ENCODE measurements at places on chromosomes 16 and 17.
A peak's percentile ranks its signal among the peaks of the same experiment; 100 is the strongest.

- peak; percentile 57 for DNase-seq
These were observed 64.8 kb upstream of the AMZ2 start for GRCh38 chr17:68182940-68183551.

DNA sequence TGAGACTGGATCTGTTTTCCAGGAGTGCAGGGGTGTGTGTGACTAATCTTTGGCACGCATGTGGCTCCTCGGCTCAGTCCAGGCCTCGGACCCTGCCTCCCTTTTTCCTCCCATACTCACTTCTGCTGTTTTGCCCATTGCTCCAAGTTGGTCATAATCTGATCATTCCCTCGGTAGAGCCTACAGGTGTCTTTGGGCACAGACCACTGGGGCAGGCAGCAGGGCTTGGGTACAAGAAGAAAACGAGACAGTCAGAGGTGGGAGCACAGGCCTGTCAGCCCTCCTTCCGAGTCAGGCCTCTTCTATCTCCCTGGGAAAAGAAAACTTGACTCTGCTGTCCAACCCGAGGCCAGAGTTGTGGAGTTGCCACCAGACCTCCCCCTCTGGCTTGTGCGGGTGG lies 29.8 kb downstream of the DHX38 start:
- DNase-seq, result no peak

- DNase-seq, result no peak
These were observed 9.0 kb upstream of the NGFR start for GRCh38 chr17:49486012-49486641.

DNA sequence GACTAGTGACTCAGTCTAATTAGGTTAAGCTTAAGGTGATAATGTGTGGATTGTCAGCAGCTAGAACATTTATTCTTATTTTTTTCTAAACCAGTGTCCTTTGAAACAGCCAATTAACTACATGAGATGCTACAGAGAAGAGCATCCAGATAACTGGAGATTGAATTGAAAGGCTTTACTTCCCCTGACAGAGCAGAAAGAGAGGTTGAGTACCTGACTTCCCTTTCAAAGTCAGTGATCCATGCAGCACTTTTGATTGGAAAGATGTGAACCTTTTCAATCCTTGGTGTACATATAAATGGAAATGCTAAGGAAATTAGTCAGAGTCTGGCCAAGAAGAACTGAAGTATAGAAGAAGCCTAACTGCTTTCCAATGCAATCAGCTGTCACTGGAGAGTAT lies 653.8 kb downstream of the CDH8 start:
- DNase-seq, result no peak

DNA sequence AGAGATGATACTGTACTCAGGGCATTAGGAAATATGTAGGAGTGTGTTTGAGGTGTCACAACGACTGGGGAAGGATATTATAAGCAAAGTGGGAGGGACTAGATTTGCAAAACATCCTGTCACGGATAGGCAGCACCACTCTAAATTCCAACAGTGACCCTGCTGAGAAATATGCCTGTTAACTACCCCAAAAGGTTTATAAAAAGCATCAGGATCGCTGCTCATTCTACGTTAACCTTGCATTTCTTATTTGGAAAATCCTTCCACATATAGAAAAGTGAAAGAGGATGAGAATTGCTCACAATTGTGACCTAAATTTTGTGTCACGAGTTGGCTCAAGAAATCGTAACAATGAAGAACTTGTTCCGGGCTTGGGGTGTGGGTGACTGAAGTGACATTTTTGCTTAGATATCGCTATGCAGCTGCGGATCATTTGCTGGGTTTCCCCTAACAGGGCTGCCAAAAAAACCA lies 51.6 kb downstream of the N4BP1 start:
- DNase-seq, result no peak

DNA sequence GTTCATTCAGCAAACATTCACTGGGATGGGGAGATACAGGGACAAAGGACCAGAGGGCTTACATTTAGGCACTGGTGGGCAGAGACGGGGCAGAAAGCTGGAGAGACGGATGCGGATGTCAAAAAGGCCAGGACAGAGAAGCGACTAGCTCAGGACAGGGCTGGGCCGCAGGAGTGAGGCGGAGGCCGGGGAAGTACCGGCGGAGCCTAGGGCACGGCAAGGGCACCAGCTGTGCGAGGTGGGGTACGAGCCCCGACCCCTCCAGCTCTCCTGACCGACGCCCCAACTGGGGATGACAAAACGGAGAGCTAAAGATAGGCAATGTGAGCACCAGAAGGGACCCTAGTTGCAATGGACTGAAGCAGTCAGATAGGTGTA lies 3.9 kb upstream of the SGCA start:
- no peak for DNase-seq

DNA sequence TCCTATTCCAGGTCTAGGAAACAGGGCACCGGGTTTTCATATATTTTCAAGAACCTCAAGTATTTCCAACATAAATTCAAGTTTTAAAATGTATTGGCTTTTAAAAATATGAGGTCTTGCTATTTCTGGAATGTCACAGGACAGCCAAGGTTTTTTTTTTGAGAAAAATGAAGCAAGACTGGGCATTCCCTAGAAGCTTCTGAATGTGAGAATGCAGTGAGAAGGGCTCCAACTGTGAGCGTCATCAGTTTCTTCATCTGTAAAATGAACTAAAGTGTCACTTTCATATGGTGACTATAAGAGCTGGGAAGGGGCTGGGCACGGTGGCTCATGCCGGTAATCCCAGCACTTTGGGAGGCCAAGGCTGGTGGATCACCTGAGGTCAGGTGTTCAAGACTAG lies 455.8 kb upstream of the MAF start:
- DNase-seq, result no peak

- no peak for DNase-seq
These were observed 47.9 kb downstream of the RABEP1 start for GRCh38 chr17:5329784-5330557.

DNA sequence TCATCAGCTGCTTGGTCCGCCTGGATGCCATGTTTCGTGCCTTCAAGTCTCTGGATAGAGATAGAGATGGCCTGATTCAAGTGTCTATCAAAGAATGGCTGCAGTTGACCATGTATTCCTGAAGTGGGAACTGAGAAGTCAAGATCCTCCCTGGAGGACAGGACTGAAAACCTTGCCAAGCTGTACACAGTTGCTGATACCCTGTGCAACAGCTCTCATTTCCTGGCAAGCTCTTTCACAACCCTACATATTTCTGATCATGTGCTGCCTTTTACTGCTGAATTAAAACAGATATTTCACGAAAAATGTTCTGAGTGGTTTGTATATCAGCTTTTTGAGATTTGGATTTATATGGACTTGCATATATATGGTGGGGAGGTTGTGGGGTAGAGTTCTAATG lies 898 bp downstream of the CAPNS2 start:
- DNase-seq, result no peak

GRCh38 chr17:73423159-73423715 lies 111.4 kb upstream of the CDC42EP4 start:
- DNase-seq, result no peak

- no peak for DNase-seq
These were observed 76.9 kb downstream of the RAI1 start for GRCh38 chr17:17757956-17758845.

DNA sequence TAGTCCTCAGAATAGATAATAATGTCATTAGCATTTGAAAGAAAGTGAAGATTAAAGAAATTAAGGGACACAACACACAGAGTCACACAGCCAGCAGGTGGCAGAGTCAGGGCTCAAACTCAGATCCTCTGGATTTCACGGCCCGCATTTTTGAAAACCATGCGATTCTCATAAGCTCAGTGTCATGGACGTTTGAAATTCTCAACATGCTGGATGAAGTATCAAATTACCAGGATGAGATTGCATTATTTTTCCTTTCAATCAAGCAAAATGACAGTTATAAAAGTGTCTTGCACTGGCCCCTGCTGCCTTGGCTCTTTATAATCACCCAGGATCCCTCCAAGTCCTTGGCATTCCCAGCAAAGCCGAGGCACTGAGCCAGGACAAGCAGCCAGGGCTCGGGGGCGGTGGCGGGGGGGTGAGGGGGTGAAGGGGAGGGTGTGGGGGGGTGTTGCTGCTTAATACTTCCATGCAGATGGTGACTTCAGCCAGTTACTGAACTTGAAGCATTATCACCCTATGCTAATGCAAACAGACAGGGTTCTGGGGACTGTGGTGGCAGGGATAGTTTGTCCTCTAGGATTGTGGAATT lies 6.6 kb upstream of the BMERB1 start:
- peak; percentile 64 for DNase-seq

- DNase-seq, result no peak
These were observed 42.3 kb upstream of the HNF1B start for GRCh38 chr17:37787055-37787757.

DNA sequence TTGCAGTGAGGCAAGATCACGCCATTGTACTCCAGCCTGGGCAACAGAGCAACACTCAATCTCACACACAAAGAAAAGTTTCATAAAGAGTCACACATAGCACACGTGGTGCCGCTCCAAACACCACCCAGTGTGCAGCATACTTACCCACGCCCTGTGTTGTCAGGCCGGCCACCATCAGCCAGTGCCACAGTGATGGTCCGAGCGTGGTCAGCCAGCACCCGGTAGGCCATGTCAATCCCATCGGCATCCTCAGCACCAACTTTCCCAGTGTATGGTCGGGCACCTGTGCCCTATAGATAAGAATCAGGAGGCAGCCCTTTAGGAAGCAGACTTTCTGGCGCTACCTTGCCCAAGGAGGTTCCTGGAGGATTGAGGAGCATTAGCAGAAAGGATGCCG lies 17.7 kb upstream of the EXOSC6 start:
- no peak for DNase-seq

- DNase-seq, result no peak
These were observed 24.4 kb downstream of the LASP1 start for GRCh38 chr17:38894276-38894675.

GRCh38 chr17:65629234-65629690 lies 67.8 kb upstream of the AXIN2 start:
- no peak for DNase-seq

GRCh38 chr16:1119129-1119528 lies 23.1 kb upstream of the C1QTNF8 start:
- no peak for DNase-seq

DNA sequence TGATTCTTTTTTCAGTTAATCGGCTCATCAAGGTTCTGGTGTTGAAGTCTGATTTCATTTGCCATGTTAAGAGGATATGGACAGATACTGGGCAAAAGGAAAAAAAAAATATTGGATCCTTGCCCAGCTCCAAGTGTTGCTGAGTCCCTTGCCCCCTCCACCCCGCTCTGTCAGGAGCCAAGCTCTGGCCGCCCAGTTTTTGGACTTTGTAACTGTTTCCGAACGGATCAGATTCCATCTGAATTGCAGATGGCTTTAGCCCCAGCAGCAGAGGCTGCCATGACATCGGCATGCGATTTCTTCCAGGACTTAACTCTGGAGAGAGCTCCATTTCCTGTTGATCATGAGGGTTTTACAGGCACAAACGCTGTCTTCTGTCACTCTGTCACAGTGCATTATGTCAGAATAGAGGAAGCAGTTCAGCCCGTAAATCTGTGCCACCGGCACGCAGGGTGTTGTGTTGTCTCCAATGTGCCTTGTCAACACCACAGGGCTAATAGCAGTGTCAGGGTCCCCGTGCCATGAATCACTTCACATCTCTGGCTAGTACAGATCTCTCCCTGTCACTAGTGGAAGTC lies 615.6 kb downstream of the MAF start:
- DNase-seq, result no peak

DNA sequence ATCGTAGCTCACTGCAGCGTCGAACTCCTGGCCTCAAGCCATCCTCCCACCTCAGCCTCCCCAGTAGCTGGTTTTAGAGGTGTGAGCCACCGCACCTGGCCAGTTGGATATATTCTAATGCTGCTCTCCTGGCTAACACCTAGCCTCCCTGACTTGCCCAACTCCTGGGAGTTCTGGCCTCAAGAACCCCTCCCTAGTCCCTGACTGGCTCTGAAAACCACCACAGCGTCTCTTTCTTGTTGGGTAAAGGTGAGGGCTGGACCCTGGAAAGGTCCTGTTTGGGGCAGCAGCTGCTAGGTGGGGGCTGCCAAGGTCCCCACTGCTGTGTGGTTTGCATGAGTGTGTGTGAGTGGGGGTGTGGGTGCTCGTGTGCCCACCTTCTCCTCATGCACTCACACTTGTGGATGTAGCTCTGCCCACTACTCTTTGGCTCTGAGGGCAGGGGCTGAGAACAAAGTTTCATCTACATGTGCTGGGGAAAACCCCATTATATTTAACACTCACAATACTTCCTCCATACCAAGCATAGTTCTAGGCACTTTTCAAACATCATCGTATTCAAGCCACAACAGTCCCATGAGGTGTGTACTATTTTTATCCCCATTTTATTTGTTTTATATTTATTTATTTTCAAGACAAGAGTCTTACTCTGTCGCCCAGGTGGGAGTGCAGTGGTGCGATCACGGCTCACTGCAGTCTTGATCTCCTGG lies 7.1 kb upstream of the SPNS3 start:
- no peak for DNase-seq

DNA sequence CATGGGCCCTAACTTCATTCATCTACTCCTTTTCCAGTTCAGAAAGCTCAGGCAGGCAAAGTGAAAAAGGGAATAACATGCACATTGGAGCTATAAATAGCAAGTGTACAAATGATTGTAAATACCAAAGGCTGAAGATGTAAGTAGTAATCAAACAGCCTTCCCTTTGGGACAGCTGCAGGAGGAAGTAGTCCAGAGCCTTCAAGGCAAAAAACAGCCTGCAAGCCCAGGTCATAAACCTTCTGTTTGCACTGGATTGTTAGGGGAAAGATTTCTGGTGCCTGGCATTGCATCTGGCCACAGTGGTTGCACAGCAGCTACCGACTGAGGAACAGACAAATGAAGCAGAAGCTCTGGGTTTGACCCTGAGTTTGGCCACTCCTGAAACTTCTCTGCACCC lies 98.6 kb upstream of the PMFBP1 start:
- DNase-seq, result no peak

GRCh38 chr17:40021451-40021971 lies 6.3 kb downstream of the CSF3 start:
- no peak for DNase-seq

- DNase-seq, result no peak
These were observed 258.8 kb downstream of the IRF8 start for GRCh38 chr16:86157616-86158247.

GRCh38 chr17:1010586-1010985 lies 13.7 kb downstream of the TIMM22 start:
- no peak for DNase-seq

- DNase-seq, result no peak
These were observed 30.3 kb downstream of the CPSF4L start for GRCh38 chr17:73231395-73231794.
